ENCODE measurements at places on chromosomes 7 and 10.
A peak's percentile ranks its signal among the peaks of the same experiment; 100 is the strongest.

GRCh38 chr7:50362142-50362541 lies 57.6 kb downstream of the IKZF1 start:
- no peak for DNase-seq

DNA sequence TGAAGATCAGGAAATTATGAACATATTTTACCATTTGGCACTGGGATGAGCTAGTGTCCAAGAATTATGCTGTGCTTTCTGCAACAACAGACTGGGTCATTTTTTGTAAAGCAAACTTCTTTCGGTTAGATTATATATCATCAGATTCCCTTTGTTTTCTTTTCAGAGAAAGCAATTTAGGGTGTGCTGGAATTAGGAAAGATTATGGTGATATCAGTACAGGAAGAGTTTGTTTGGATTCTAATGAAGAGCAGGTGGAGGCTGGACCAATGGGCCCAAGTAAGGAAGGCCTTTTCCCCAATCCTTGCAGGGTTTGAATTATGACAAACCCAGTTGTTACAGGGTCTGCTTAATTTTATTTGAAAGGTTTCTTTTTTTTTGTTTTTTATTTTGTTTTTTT lies 1092.8 kb downstream of the KCNMA1 start:
- DNase-seq = no peak

DNA sequence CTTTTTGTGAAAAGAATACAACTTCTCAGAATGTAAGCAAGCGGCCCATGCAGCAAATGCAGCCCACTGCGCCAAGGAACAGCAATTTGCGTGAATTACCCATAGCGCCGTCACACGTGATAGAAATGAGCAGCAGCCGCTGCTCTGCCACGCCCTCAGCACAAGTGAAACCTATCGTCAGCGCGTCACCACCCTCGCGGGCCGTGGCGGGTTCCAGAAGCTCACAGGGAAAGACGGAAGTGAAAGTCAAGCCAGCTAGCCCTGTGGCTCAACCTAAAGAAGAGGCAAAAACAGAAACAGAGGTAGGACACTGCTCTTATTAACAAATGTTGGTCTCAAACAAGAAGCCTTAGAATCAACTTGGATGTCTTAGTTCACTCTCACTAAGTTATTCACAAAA lies 70.5 kb downstream of the SHH start:
- no peak for DNase-seq

DNA sequence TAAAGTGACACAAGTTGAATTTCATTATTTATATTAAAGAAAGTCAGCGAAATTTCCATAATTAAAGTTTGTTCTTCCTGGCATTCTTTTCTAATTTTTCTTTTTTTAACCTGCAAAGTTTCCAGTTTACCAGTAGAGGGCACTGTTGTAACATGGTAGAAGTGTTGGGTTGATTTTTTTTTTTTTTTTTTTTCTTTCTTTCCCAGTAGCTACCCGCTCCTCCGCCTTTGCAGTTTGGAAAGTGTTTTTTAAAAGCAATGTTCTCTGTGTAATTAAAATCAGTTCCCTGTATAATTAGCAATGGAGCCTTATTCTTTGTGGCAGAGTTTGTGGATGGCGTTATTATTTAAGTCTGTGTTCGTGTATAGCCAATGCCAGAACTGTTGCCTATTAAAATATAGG lies 53.7 kb downstream of the TAF3 start:
- DNase-seq = no peak

- DNase-seq = no peak
These were observed 22.7 kb downstream of the YKT6 start for GRCh38 chr7:44223362-44224079.

- no peak for DNase-seq
These were observed 9.3 kb downstream of the TCF7L2 start for GRCh38 chr10:112959207-112959838.

DNA sequence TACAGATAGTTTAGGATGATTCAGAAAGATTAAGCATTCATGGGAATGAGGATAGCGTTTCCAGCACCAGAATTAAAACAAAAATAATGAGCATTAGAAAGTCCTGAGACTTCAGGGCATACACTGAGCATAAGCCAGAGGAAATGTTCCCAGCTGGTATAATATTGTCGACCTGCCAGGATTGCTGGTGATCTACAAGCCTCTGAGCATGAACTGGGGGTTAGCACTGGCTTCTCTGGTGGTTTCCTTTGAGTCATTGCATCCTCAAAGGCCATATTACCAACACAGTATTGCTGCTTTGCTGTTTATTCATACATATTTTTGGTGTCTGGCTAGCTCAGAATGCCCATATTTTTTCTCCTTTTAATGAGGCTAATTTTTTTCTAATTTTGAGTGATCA lies 10.7 kb upstream of the ATRNL1 start:
- DNase-seq = no peak

DNA sequence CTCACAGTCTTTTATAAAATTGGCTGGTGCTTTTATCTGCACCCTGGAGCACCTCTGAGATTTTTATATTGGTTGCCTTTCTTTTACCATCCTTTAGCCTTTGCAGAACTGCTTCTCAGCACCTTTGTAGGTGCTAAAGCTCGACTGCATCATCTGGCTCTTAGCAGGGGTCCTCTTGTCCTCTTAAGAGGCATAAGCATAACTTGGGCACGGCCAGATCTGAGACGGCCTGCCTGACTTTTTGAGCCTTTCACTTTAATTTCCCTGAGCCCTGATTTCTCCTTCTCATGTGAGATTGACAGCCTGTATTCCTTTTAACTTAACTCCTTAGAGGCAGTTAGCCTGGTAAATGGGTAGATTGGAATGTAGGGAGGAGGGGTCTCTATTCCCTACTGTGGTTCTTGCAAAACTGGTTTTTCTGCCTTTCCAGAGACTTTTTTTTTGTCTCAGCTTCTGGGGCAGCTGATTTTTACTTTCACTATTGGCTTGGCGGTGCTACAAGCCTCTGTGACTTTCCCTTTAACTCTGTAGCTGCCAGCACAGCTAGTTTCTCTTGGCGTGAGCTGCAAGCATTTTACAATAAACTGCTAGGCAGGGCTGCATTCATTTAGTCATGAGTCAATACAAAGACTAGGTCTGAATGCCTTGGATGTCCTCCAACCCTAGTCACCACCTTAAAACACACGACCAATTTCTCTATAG lies 24.0 kb downstream of the ZPBP start:
- DNase-seq = peak; percentile 34

DNA sequence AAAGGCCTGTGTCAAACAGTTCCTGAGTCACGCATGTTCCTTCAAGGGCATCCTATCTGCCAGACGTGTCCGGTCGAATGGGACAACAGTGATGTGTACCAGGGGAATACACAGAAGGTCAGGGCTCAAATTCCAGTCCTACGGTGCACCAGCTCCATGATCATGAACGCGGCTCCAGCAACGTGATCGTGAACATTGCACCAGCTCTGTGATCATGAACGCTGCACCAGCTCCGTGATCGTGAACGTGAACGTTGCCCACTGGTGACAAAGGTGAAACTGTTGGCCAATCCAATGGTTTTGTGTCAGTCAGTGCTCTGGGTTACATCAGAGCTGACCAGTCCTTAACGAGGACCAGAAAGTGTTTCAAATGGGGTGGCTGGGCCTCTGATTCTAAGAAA lies 4.3 kb upstream of the PTPRN2 start:
- no peak for DNase-seq

- no peak for DNase-seq
These were observed 148.6 kb downstream of the SH3PXD2A start for GRCh38 chr10:103706762-103707161.

DNA sequence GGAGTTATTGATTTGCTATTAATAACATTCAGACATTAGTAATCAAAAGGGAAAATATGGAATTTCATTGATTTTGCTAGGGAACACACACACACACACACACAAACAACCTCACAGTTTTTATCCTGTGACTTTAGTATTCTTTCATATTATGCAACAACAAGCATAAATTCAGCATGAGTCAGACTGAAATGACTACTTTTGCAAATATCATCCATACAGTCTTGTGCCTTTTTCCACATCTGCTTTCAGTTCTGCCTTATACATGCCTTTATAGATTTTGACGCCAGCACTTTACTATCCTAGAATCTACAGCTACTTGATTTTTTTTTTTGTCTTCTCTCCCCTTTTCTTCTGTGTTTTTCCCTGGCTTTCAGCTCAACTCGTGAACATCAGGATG lies 975.8 kb upstream of the LRRTM3 start:
- no peak for DNase-seq

DNA sequence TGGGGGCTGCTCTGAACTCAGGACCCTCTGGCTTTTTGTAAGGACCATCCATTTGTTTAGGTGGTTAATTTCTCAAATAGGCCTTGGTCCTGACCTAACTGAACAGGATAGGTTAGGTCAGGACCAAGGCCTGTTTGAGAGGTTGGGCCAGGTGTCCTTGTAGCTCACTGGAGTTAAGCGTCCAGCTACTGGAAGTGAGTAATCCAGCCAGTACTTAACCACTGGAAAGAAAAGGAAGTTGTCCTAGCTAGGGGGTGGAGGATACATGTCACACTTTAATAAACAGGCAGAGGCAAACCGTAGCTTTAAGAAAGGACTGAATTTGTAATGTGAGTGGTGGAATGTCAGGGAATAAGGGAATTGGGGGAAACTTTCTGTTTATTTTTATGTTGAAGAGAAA lies 96.0 kb downstream of the GPR85 start:
- no peak for DNase-seq

DNA sequence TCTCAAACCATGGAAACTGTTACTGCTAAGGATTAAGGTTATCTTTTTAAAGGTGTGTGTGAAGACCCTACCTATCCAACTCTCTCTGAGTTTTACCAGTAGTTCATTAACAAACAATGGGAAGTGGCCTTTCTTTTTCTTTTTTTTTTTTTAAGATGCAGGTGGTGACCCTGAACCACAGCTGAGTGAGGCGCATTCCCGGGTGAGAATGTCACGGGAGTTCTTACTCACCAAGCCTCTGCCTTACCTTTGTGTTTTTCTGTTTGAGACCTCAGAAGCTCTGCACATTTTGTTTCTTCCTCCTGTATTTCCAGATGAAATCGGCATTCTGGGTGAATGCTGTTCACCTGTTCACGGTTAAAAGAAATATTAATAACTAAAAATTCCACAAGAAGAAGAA lies 2.5 kb downstream of the VIPR2 start:
- DNase-seq = no peak

DNA sequence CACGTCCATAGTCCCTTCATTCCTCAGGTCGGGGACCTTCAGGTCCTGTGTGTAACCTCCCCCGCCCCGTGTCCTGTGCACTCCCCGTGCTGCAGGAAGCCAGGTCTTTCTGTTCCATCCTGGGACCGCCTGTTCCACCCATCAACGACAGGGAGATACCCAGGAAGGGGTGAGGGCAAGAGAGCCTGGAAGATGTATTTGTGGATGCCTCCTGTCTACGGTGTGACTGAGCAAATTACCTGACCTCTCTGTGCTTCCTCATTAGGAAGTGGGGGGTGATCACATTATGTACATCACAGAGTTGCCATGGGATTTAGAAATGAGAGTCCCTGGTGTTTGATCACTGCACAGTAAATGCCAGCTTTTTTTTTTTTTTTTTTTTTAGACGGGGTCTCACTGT lies 46.3 kb downstream of the GRID2IP start:
- DNase-seq = no peak

DNA sequence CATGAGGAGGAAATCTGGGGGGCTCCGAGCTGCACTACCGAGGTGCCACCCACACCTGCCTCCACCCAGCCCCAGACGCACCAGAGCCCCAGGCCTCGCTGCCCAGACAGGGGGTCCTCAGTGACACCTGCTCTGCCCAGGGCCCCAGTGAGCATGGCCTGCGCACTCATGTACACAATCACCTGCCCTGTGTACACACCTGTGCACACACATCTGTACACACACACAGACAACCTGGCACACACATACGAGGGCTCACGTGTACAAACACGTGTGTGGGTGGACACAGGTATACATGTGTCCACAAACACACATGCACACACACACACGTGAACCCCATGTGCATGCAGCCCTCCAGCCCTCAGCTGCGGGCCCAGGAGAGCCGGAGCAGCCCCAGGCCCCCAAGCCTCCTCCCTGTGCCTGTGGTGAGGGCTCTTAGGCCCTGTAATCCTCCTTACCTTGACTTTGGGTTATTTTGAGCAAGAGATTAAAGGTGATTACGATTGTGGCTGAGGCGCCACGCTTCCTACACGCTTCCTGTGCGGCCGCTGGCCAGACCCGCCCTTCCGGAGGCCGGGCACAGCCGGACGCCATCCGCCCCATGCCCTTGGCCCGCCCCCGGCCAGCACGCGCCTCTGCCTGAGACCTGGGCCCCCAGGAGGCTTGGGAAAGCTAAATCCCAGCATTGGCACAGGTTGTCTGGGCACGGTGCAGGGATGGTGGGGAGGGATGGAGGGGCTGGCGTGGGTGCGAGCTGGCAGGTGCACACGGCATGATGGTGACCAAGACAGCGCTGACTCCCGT lies 71.9 kb downstream of the ELFN1 start:
- DNase-seq = no peak

DNA sequence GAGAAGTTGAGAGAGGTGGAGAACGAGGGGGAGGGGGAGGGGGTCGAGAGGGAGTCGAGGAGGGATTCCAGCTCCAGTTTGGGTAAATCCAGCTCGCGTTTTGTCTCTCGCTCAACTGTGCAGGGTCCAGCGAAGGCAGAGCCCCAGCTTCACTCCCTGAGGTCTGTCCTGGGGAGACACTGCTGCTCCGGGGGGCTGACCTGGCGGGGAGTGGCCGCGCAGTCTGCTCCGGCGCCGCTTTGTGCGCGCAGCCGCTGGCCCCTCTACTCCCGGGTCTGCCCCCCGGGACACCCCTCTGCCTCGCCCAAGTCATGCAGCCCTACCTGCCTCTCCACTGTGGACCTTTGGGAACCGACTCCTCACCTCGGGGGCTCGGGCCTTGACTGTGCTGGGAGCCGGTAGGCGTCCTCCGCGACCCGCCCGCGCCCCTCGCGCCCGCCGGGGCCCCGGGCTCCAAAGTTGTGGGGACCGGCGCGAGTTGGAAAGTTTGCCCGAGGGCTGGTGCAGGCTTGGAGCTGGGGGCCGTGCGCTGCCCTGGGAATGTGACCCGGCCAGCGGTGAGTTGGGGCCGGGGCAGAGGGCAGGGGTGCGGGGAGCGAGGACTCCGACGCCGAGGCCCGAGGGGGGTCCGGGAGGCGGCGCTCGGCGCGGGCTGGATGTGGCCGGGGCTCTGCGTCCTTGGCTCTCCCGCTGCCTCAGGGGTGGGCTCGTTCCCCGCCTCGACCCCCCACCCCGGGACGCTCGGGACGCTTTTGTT lies at the start of gene TET1:
Gene TET1 (plus strand): TSS at position 152 of the 757 bp plus-strand sequence. CDS start 12,002 bp downstream, outside the sequence.
- DNase-seq = no peak

- DNase-seq = no peak
These were observed 23.2 kb downstream of the STMP1 start for GRCh38 chr7:135685306-135686084.

- no peak for DNase-seq
These were observed 600.2 kb downstream of the SORCS3 start for GRCh38 chr10:105241254-105241653.

- DNase-seq = no peak
These were observed 399.7 kb upstream of the MKI67 start for GRCh38 chr10:128525936-128526335.

Data from stimulated activated naive CD4-positive, alpha-beta T cell (primary cell).